ENCODE measurements at places on chromosomes 11 and 22.

GRCh38 chr11:27438595-27438981 lies 34.0 kb downstream of the LGR4 start:
- no peak for DNase-seq

- peak; percentile 81 for DNase-seq
These were observed 6.3 kb downstream of the MCAM start for GRCh38 chr11:119310682-119311052.

DNA sequence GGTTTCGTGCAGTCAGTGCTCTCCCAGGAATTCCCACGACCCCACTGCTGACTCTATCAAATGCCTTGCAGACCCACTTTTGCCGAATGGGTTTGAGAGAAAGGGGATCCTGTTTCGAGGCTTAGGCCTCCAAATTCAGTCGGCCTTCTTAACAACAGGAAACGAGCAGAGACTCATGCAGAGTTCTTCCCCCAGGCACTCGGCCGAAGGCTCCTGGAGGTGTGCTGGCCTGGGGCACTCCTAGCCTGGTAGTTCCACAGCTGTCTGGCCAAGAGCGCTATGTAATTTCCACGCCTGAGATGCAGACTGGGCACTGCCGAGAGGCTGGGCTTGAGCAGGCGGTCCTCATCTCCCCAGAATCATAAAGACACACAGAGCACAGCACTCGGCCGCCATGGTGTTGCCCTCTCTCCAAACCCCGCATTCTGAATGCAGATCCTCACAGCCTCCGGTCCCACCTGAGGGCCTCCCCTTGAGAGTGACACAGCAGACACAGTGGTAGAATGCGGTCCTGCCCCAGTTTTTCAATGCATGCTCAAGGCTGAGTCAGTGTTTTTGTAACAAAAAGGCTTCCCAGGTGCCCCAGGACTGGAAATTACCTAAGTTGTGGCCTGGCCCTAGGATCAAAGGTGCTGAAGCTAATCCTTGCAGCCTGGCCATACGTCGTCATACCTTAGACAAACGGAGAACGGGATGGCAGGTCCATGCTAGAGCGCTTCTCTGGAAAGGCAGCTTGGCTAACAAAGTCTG lies 30.2 kb upstream of the BID start:
- no peak for DNase-seq

DNA sequence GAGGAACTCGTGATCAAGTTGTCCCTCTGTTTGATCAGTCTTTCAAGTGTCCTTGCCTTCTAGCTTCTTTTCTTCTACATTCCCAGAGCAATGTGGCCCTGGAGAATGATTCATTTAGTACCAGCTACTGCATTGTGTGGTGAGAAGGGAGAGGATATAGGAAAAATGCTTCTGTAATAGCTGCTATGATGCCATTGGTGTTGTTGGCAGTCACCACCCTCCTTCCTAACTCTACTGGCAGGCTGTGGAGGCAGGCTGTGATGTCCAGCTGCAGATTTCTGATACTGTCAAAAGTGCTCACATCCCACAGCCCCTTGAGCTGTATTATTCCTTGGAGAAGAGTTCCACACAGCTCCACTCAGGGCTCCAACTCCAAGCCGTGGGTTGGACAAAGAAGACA lies 52.8 kb downstream of the ENDOD1 start:
- no peak for DNase-seq

DNA sequence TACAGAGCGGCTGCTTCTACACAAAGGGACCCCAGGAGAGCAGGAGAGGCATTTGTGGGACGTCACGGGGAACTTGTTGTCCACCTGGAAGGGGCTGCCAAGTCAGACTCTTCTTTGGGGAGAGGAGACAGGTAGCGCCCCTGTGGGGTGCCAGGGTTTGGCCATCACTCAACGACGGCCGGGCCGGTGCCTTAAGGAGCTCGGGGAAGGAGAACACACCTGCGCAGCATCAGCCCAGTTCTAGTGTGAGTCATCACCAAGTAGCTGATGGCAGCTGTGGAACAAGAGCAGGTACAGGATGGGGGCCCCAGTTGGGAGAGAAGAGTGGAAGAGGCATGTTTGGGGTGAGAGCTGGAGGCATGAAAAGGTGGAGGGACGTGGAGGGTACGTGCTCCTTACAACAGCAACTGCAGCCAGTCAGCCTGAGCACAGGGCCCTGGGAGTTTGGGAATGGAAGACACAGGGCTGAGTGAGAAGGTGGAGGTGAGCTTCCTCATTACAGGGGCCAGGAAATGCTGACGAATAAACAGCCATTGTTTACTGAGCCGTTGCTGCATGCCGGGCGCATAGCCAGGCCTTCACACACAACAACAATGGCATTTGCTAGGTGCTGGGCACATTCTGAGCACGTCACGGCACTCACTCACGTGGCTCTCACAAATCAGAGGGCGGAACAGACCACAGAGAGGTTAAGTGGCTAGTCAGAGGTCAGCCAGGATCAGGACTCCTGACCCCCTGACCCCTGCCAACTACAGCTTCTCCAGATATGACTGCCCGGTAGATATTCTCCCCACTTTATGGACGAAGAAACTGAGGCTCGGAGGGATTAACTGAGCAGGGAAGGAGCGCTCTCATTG lies 29.1 kb upstream of the TP53I11 start:
- peak; percentile 67 for DNase-seq

- DNase-seq: no peak
These were observed 2.3 kb upstream of the SIK3 start for GRCh38 chr11:117100556-117100955.

DNA sequence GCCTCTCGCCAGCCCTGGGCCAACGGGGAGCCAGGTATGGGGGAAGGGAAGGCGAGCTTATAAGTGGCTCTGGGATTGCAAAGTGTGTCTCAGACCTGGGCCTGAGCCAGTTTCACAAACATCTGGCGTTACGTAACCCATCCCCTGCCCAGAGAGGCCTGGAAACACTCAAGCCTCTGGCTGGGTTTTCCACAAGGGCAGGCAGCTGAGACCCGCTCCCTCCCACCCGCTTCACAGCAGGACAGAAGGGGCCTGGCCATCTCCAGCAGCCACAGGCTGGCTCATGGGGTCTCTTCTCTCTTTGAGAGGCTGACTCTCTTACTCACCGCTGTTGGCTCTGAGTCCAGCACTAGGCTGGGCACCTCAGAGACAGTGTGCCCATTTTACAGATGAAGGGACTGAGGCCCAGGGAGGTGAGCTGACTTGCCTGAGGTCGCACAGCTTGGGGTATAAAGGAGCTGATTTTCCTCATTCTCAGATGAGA lies 44.5 kb downstream of the TRIOBP start:
- DNase-seq: peak; percentile 53

DNA sequence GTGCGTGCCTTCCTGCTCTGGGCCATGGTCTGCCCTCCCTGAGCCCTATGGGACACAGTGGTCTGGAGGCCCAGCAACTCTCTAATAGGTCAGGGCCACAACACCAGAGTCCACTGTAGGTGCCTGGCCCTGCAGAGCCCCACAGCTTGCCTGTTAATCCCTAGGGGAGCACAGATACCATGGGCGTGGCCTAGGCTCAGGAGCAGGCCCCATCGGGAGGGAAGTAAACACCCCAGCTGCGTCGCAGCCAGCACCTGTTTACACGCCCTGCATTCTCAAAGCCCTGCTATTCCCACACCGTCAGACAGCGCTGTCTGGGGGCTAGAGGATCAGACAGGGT lies 2.5 kb downstream of the KCTD17 start:
- DNase-seq: no peak

GRCh38 chr22:43004362-43005035 lies 10.4 kb downstream of the PACSIN2 start:
- no peak for DNase-seq

DNA sequence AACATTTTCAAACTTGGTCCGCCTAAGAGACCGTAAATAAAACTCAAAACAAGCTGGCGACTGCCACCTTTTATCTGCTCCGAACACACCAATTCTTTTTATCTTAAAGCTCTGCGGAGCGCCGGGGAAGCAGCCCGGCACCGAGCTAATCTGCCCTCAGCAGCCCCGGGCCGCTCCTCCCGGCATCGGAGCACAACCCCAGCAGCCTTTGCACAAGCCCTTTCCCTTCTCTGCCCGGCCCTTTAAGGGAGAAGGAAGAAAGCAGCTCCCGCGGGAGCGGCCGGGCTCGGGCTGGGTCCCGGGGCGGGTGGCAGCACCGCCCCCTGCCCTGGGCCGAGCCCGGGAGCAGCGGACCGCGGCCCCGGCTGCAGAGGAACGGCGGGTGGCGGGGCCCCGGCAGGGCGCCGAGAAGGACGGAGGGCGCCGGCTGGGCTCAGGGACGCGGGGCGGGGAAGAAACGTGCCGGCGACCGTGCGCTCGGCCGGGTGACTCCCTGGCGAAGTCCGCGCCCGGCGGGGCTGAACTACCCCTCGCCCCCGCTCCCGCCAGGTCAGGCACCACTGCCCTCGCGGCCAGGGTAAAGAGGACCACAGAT lies 133.6 kb upstream of the C11orf58 start:
- peak; percentile 91 for DNase-seq

- peak; percentile 56 for DNase-seq
These were observed 6.4 kb downstream of the FADS2 start for GRCh38 chr11:61834278-61835048.

DNA sequence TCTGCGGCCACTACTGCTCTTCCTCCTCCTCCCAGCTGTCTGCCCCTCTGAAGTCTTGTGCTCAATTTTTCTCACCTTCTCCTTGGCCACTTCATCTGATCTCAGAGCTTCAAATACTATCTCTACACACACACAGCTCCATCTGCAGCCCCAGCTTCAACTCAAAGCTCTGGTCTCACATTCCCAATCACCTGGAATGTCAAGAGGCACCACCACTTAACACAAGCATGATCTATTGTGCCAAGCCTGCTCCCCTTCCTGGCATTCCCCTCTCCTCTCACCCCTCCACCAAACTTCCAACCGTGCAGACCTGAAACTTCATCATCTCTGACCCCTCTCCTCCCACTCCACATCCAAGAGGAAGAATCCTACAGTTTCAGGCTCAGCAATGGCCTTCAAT lies 17.5 kb downstream of the NRXN2 start:
- DNase-seq: no peak

DNA sequence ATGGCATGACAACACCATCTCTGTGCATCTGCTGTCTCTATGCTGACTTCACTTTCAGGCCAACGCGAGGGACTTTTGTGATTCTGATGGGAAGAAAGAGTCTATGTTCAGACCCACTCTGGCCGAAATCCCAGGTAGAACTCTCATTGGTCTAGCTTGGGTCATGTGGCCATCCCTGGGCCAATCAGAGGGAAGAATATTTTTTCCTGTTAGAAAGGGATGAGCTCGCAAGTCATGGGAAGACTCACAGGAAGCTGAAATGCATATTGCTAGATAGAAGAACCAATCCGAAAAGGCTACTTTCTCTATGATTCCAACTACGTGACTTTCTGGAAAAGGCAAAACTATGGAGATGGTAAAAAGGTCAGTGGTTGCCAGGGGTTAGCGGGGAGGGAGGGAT lies 56.0 kb upstream of the LINC01488 start:
- no peak for DNase-seq

DNA sequence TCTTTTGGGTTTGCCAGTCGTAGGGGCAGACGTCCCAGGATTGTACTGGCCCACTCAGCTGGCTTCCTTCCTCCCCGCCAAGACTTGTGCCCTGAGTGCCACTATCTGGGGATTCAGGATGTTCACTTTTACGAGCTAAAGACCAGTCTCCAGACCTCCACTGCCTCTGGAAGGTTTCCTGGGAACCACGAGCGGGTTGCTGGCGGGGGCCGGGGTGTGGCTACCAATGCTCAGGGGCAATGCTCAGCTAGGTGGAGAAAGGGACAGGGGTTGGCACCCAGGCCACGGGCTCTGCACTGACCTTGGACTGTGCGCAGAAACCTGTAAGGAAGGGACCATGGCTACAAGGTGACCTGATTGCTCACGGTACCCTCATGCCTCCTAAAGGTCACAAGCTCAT lies 2.2 kb downstream of the NEFH start:
- no peak for DNase-seq

DNA sequence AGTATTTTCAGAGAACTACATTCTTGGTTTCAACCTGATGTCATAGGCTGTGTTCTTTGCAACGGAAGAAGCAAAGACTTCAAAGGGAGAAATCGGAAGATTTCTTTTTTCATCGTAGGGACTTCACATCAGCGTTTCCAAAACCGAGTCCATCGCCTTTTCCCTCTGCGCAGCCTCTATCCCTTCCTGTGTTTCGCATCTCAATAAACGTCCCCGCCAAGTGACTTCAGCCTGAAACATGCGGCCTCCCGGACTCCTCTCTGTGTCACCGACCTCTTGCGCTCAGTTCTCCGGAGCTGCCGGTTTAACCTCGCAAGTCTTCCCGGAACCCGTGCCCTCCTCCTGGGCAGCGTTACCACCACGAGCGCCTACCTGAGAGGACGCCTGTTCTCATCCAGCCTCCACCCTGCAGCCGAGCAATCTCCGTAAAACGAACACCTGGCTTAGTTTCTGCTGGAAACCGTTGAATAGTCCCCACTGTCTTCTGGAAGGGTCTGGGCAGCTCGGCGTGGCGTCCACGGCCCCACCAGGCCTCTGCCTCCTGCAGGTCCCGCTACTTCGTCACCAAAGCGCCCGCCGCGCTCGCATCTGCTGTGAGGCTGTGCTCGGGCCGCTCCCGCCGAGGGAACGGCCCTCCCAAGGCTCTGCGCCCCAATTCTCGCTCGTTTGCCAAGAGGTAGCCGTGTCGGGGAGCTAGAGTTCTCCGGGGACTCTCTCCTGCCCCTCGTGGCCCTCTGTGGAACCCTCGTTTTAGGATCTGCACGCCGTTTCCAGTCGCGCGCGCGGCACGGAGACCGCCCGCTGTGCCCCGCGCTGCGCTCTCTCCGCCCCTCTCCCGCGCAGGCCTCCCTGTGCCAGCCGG lies at the start of gene GLB1L3:
GLB1L3 (plus strand) TSS at position 846 of the 862 bp plus-strand sequence. CDS start 362 bp downstream, outside the sequence.
- DNase-seq: no peak

DNA sequence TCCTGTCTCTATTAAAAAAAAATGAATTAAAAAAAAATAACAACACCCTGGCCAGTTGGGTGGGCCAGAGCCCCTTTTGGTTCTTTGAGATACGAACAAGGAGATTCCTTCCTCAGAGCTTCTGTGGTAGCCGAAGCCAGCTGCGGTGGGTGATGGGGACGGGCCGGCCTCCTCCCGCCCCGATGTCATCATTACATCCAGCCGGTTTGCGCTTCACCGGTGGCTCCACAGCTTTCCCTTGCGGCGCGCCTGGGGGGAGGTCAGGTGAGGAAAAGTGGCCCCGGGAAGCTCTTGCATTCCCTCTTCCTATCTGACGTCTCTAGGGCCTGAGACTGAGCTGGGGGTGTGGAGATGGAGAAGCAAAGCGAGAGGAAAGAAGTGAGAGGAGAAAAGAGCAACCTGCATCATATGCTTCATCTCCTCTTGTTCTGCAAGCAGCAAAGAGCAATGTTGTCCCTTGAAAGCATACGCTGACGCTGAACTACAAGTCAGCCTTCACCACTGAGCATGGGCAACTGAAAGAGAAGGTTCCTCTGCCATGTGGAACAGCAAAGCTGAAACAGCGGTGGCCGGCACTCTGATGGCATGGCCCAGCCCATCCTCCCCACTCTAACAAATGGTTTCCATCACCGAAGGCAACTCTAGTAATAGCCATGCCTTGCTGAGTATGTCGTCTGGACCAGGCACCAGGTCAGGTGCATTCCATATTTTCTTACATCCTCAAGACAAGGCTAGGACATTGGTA lies 6.0 kb downstream of the ADAMTS8 start:
- DNase-seq: no peak

GRCh38 chr11:133801356-133801755 lies 44.0 kb downstream of the SPATA19 start:
- DNase-seq: no peak
